ENCODE measurements at places on chromosomes 6 and 20.

DNA sequence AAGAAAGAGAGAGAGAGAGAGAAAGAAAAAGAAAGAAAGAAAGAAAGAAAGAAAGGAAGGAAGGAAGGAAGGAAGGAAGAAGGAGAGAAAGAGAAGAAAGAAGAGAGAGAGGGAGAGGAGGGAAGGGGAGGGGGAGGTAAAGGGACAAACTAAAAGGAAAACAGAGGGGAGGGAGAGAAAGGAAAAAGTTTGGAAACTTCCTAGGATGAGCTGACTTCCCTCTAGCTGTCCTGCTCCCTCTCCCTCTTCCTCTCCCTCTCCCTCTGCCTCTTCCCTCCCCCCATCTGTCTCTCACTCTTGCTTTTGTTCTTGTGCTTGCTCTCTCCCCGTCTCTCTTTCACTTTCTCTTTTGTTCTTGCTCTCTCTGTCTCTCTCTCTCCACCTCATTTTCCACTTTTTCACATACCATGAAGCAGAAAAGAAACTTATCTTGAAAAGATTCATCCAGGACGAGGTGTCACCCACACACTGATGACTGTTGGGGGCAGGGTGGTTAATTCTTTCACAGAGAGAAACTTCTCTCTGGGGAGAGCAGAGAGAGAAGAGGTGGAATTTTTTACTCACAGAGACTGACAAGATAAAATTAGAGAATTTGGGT is 56.4 kb upstream of the DUSP22 start:
- DNase-seq: no peak

- DNase-seq: no peak
These were observed 104.1 kb upstream of the SLC35B3 start for GRCh38 chr6:8539453-8539852.

DNA sequence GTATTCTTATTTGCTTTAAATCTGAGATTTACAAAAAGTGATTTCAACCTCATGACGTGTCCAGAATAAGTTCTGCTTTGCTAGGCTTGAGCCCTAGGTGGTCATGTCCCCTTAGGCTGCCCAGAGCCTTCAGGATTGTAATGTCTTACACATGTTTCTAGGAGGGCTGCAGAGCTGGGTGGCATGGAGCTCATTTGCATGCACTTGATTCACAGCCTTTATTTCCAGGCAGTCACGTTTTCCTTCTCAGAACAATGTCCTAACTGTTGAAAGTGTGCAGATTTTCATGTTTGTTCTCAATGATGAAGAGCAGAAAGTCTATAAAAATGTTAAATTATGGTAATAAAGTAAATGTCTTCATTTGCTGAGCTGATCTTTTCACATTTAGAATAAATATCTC is 448.6 kb upstream of the SOX4 start:
- DNase-seq: no peak

DNA sequence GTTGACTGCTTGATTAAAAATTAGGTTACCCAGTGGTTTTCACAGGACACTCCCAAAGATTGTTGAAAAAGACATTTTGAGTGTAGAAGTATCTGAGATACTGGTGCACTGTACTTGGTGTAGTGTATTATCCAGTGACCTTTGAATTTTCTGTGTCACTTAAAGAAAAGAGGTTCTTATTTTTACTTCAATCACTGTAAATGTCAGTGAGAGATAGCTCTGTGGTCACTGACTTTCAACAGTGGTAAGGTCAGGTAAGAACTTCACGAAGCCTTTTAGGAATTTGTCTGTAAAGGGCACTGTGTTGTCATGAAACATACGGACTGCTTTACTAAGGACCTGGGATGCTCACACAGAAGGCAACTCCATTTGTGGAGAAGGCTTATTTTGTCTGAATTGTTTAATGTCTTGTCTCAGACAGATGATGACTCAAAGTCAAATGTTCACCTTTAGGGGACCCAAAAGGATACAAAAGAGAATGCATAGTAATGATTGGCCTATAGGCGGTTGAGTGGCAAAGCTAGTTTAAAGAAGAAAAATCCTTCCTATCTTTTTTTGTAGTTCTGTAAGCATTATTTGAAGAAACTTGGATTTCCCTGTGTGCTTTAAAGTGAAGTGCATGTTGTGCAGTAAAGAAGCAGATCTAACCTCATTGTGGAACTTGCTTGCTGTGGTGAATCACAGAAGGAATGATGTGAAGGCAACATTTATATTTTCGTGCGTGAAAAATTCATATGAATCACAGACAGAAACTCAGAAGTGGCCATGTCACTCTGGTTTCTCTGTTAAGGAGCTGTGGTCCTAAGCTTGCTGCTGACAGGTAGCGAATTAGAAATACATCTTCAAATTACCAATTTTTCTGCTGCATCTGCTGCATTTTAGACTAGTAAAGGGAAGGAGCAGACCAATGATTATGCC is 47.3 kb downstream of the ZFAND3 start:
- no peak for DNase-seq

DNA sequence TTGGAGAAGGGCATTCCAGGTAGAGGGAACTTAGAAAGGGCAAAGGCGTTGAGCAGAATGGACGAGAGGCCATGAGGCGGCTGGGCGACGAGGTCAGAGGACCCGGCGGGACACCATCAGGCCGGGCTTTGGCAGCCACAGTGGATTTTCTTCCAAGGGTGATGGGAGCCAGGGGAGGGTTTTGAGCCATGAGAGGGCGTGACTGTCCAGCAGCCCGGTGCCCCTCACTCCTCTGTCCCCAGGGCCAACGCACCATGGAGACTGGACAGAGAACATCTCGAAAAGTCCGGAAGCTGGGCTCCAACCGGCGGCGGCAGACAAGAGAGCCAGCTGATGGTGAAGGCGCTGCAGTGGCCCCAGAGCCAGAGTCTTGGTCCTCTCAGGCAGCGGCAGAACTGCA is 6.4 kb downstream of the RAB44 start:
- DNase-seq: no peak

- DNase-seq: no peak
These were observed 88.5 kb downstream of the KIZ start for GRCh38 chr20:21214431-21214830.

DNA sequence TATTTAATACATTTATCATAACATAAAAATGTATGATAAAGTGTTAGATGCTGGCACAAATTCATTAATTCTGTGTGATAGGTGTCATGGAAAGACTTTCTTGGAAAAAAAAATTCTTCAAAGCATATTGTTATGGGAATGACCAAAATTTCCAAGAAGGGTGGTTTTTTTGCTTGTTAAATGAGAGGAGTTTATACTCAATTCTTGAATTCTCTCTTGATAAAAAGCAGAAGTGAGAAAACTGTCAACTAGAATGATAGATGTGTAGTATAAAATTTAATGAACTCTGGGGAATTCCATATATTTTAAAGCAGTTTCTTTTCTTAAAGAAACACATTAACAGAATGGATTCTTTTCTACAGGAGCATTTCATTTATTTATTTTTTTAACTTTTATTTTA is 62.0 kb upstream of the SNAP91 start:
- DNase-seq: no peak

DNA sequence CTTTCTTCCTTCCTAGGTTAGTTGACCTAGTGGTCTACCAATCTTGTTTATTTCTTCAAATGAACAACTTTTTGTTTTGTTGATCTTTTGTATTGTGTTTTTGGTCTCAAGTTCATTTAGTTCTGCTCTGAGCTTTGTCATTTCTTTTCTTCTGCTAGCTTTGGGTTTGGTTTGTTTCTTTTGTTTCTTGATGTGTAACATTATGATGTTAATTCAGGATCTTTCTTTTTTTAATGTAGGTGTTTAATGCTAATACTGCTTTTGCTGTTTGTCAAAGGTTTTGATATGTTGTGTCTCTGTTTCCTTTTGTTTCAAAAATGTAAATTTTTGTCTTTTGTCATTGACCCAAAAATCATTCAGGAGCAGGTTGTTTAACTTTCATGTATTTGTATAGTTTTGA is 65.7 kb downstream of the ZC2HC1B start:
- no peak for DNase-seq

- no peak for DNase-seq
These were observed 354.5 kb downstream of the CBLN4 start for GRCh38 chr20:55650657-55651360.

GRCh38 chr20:57914205-57914604 is 204.4 kb upstream of the PMEPA1 start:
- DNase-seq: no peak

DNA sequence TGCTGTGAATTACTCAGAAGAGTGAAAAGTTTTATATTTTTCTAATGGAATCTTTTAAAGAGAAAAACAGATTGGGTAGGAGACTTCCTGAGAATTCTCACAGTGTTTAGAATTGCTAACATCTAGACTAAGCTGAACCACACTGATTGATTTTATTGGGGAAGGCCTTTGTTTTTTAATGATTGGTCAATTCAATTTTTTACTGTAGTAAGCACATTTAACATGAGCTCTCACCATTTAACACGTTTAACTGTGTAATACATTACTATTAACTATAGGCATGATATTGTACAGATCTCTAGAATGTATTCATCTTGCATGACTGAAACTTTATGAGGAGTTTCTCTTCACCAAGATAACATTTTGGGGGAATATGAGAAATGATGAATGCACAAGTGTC is 987.3 kb downstream of the PHF3 start:
- DNase-seq: no peak

- no peak for DNase-seq
These were observed 188.2 kb downstream of the LRFN2 start for GRCh38 chr6:40398810-40399477.

DNA sequence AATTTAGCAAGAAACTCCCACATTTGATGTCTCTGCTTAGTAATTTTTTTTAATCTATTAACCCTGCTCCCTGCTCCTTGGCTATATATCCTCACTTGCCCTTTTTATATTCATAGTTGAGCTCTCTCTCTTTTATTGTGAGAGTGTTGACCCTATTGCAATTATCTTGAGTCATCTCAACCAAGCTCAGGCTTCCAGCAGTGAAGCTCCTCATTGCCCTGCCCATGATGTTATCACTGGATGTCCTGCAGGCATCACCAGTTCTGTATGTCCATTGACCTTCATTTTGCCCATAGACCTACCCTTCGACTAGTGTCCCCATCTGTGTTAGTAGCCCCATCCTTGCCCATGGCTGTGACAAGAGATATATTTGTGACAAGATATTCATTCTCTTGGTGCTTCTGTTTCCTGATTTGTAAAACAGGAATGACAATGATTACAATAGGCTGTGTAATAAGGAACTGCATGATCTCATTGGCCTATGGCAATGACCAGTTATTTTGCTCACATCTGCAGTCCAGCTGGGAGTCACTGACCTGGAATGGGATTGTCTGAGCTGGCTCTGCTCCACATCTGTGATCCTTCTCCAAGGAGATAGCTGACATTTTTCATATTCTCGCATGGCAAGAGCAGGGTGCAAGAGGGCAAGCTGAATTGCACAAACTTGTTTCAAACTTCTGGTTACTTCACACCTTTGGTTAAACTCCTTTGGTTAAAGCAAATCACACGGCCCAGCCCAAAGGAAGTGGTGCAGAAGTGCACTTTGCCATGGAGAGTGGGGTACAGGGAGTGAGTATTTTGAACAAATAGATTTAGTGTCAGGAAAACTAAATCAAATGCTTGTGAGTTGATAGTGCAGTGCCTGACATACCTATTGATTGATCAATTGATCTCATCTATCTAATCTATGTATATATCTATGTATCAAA is 47.7 kb upstream of the CST5 start:
- no peak for DNase-seq

DNA sequence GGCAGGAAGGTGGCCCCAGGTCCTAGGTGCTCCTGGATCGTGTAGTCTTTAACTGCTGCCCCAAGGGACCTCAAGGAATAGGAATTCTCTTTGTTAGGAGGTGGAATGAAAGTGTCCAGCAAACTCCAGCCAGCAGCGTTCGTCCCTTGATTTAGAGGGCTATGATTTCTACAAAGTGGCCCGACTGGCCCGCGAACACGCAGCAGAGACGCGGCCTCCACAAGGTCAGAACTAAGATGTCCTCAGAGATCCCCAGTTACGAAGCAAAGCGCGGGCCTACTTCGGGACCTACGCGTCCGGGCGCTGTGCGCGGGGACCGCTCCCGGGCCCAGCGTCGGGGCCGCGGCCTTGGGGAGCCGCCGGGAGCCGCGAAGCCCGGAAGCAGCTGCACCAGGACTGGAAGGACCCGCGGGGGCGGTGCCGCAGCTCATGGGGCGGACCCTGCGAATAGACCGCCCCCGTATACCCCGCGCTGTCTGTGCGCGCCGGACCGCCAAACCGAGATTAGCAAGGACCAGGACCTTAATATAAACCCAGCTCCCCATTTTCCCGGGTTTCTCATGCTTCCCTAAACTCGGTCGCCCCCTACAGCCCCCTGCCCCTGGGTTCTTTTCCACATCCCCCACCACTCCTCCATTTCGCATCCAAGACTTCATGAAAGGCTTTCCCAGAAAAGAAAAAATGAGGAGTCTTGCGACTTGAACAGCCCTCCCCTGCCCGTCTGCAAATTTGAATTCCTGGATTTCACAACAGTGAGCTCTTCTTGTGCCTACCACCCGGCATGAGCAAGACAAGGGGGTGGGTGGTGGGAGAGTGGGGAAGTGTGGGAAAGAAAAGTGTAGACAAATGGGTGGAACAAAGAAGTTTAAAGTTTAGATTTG is at the start of gene C6orf47:
C6orf47 (minus strand) TSS at position 398 of the 881 bp plus-strand sequence. CDS start 831 bp downstream, outside the sequence.
- DNase-seq: peak; percentile 74

- DNase-seq: no peak
These were observed 76.0 kb downstream of the MAN1A1 start for GRCh38 chr6:119273272-119274196.

GRCh38 chr6:89494131-89494793 is 61.3 kb downstream of the ANKRD6 start:
- DNase-seq: no peak

GRCh38 chr6:45438849-45439406 is 61.2 kb upstream of the SUPT3H start:
- DNase-seq: no peak

DNA sequence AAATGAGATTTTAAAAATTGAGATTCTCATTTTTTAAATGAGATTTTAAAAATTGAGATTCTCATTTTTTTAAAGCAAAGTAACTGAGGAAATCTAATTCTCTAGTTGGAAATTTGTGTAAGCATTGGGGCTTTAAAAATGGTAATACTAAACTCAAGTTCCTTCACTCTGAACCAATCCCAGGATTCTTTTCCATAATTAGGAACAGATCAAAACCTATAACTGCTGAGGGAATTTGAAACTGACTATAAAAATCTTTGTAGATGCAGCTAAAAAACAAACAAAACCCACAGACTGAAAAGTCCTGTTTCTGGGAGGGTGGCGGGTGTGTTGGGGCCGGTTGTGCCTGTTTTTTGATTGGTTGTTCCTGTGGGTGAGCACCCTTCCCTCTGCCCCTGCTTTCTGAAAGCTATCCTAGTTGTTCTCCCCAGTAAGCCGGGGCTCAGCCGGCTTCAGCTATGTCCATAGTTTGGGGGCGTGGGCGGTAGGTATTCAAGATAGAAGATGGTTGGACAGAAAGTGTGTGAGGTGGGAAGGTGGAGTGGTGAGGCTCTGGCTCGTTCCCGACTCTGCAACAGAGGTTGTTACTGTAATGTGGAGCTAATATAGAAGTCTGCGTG is 49.3 kb downstream of the GFRA4 start:
- DNase-seq: no peak
